ENCODE measurements at places on chromosomes 2 and 18. TPM values are rescaled to one million over a fixed set of nuclear protein-coding genes. Genes with fewer than 3 reads are reported as not detected.

POTEF gene
- total RNA-seq = 0.28 TPM

DNA sequence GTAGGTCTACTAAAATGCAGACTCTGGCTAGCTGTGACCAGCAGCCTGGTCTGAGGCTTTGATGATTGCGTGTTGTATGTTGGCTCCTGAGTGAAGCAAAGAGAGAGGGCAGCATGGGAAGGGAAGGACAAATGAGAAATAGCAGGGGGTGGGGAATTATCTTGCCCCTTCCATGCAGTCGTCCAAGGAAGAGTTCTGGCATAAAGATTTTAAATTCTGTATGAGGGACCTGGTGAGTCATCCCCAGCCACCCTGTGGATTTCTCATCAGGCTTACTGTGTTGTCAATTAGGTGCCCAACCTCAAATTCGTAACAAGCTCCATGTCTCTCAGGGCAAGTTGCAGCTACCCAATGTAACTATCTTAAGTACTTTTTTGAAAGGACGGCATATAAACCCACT, 72.1 kb upstream of the NOSTRIN start:
- DNase-seq = no peak

DNA sequence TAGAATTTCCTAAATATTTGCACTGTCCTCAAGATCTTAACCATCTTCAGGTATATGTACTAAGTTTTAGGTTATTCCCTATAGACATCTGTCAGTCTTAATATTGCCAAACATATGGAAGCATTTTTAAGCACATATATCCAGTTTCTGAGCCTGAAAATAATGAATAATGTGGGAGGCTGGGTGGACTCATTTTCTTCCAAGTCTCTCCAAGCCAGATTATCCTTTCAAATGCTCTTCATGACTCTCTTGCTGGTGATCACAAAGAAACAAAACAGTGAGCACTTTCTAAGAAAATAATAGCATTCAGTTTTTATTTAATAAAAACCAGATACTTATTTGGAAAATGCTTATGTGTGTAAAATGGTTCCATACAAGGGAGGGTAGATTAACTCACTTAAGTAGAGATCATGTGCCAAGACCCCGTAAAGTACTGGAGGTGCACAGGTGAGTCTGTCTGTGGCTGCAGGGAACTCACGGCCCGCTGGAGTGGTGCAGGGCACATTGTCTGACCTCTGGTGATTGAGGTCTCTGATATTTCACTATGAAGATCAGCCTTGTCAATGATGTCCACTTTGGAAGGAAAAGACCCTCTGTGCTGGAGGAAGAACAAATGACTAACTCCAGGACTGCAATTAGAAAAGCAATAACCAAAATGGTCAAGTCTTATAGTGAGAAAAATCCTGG, 161.6 kb downstream of the TMEM18 start:
- DNase-seq = no peak

GRCh38 chr2:11875481-11875880, 129.0 kb downstream of the LPIN1 start:
- DNase-seq = no peak

UGT1A8 gene
- total RNA-seq = 2.5 TPM

LANCL1 gene
- total RNA-seq = 17.0 TPM

- DNase-seq = no peak
Measured at GRCh38 chr2:216299588-216299987, 72.7 kb downstream of the MARCHF4 start.

DNA sequence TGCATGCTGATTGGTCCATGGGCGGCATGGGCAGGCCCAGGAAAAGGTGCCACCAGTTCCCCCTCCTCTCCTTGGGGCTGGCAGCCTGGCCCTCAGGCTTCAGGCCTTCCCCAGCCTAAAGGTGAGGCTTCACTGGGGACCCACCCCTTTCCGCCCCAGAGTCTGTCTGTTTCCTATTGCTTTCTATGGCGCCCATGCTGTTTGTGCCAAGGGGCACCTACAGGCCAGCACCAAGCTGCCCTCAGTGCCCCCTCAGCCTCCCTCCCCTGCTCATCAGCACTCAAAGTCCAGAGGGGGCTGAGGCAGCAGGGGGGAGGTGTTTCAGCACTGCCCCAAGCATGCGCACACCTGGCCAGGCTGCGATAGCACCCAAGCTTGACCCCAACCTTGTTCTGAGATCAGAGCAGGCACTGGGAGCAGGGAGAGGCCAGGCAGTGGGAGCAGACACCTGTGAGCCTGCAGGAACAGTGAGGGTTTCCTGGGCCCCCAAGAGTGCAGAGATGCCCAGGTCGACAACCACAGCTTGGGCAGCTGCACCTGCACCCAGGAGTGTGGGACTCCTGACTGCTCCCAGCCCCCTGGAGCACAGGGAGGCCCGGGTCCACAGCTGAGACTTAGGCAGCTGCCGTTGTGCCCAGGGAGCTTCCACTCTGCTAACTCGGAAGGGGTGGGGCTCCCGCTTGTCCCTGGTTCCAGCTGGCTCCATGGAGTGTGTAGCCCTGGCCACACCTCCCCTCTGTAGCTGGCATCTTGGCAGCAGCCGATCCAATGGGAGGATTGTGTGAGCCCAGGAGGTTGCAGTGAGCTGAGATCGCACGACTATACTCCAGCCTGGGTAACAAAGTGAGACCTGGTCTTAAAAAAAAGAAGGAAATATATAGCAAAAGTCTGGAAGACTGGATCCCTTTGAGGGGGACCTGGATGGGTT, 69.1 kb downstream of the NCAPH start:
- DNase-seq = no peak

SEMA4C gene
- 15.0 TPM for total RNA-seq

ERLEC1 gene
- 52.0 TPM for total RNA-seq

- no peak for DNase-seq
Measured at GRCh38 chr2:98773169-98773568, 42.2 kb upstream of the MGAT4A start.

METTL5 gene
- 21.0 TPM for total RNA-seq

SLC4A1AP gene
- total RNA-seq = 21.2 TPM

SERPINB10 gene
- total RNA-seq = not detected

AKAIN1 gene
- not detected for total RNA-seq

DNA sequence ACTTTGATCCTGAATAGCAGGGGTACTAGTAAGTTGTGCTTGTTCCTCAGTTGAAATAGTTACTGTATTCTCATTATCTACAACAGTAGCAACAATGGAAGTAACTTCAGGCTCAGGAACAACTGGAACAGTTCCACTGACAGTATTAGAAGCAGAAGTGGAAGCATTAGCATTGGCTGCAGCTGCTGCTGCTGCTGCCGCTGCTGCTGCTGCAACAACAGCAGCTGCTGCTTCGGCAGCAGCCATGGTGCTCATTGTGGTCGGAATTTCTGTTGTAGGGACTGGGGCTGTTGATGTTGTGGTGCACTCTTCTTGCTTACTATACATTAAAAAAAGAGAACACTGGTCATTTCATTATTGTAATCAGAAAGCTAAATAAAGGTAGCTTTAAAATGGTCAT, 40.8 kb downstream of the PRPF40A start:
- DNase-seq = no peak

IL36B gene
- not detected for total RNA-seq

- no peak for DNase-seq
Measured at GRCh38 chr2:160679686-160680085, 186.1 kb upstream of the RBMS1 start.

TMEM198 gene
- 25.5 TPM for total RNA-seq

HPCAL1 gene
- 123 TPM for total RNA-seq

ANKAR gene
- total RNA-seq = 20.5 TPM
